ENCODE measurements at places on chromosomes 2 and 18.

DNA sequence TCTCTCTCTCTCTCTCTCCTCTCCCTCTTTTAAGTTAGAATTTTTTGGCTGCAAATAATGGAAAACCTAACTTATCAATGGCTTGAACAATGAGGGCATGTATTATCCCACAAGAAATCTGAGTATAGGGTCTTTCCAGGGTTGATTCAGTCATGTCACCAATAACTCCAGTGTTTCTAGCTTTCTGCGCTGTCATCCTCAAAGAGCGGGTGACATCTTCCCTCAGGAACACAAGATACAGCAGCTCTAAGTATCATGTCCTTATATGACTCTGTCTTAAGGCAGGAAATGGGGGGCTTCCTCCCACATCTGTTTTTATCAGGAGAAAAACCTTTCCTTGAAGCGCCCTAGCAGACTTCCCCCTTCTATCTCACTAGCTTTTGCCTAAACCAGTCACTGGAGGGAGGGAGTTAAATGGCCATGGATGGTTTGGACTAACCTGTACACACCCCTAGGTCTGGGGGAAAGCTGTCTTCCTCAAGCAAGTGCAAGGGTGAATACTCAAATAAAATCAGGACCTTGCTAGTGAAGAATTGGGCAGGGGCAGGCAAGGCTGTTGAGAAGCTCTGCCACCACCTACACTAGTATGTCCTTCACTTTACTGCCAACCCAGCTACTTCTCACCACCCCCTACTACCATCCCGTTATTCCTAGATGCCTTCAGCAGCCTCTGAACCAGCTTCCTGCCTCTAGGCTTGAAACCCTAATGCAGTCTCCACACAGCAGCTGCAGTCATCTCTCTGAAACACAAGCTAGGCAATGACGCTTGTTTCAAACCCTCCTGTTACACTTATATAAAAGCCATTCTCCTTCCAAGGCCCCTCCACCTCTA, 7.5 kb upstream of the TUBA4A start:
- no peak for DNase-seq

- DNase-seq: no peak
Observed at GRCh38 chr18:51192696-51193095, 4.8 kb downstream of the MEX3C start.

DNA sequence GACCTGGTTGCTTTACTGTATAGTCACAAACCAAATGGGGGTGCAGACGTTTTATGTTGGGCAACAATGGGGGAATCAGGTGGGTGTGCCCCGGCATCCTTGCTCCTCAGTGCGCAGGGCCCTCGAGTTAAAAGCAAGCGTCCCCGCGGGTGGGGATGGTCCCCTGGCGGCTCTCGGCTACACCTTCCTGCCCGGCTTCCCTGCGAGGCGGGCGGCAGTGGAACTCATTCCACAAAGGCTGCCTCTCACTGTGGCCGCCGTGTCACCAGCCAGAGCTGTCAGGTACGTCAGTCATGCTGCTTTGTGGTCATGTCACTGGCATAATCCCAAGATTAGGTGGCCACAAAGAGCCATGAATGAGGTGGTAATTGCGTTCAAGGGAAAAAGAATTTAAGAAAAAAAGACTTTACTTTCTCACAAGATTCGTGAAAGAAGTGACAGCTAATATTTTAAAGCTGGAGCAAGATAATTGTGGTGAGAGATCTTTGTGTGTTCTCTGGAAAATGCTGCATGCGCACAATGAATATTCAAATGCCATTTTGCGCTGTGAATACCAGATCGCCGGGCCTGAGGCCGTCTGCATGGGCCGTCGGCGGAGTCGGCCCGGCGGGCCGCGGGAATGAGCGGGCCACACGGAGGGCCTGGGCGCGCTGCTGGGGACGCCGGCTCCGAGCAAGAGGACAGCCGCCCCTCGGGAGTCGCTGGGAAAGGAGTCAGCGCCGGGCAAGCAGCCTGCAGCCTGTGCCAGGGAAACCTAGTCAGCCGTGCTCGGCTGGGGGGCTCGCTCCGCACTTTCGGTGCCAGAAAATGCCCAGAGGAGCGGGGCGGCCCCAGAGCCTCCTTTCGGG, 82.3 kb upstream of the LDLRAD4 start:
- no peak for DNase-seq

DNA sequence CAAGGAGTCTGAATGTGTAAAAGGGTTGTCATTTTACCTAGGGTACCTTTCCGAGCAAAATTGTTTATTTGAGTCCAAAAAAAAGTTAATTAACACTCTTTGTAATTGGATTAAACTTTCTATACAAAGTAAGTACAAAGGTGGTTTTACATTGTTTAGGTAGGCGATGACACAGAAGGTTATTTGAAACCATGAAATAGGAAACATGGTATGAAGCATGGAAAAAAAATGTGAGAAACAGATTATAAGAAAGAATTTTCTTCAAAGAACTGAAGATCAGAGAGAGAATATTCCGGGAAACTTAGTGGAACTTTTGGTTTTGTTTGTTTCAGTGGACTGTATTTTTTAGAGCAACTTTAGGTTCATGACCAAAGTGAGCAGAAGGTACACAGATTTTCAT, 32.7 kb downstream of the CARF start:
- no peak for DNase-seq

- DNase-seq: no peak
Observed at GRCh38 chr18:12863687-12864216, 20.3 kb downstream of the PTPN2 start.

DNA sequence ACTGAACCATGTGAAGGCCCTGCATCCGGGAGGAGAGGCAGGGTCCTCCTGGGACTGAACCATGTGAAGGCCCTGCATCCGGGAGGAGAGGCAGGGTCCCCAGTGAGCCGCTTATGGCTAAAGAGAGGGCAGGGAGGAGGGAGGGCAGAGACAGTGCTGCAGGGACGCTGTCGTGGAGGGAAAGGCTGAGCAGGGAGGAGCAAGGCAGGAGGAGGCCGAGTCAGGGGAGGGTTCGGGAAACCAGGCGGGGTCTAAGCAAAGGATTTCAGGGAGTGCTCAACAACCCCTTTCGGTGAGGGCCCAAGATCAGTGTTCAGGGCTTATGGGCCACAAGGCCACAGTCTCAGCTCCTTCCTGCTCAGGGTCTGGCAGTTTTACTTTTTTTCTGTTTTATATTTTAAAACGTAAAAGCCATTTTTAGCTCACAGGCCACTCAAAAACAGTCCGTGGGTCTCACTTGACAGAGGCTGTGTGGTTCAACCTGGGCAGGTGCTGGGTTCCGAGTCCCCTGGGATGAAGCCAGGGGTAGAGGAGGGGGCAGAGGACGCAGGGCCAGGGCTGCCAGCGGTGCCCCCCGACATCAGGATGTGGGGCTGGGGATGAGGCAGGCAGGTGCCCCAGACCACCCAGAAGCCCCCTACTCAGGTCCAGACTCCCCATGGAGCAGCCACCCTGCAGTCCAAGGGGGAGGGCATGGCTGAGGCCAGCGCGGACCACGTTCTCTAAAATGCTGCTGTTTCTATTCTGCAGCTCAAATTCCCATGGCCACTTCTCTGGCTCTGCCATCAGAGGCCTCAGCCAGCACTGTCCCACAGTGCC, 5.2 kb downstream of the TMEM18 start:
- no peak for DNase-seq
